HuH-7 (cell line): ENCODE measurements at places on chromosomes 1 and 21.

GRCh38 chr21:15706696-15707095 lies 23.1 kb upstream of the USP25 start:
- DNase-seq = no peak

DNA sequence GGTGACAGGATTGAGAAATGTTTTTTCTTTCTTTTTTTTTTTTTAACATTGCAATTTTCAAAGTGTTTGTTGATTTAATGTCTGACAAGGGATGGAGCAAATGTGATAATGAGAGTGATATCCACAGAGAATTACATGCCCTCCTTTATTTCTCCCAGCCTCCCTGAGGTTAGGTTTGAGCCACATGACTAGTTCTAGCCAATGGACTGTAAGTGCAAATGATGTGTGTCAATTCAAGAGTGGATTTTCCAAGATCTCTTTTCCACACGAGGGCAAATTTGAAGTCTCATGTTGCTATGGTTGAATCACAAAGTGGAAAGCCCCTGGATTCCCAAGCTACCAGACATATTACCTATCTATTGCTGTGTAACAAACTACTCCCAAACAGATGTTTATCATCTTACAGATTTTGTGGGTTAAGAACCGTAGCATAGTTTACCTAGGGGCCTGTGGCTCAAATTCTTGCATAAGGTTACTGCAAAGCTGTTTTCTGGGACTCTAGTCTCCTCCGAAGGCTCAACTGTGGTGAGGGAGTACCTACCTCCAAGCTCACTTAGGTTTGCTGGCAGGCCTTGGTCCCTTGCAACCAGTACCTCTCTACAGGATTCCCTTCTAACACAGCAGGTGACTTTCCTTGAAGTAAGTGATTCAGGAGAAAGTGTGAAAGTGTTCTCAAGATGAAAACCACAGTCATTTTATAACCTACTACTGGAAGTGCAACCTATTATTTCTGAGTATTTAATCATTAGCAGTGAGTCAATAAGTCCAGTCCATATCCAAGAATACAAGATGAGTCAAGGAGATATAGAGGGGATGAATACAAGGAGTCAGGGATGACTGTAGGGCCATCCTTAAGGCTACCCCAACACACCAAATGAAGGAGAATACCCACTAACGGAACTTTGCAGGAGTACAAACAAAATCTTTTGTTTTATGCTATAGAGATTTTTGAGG lies 533.6 kb downstream of the PTPRC start:
- no peak for DNase-seq

DNA sequence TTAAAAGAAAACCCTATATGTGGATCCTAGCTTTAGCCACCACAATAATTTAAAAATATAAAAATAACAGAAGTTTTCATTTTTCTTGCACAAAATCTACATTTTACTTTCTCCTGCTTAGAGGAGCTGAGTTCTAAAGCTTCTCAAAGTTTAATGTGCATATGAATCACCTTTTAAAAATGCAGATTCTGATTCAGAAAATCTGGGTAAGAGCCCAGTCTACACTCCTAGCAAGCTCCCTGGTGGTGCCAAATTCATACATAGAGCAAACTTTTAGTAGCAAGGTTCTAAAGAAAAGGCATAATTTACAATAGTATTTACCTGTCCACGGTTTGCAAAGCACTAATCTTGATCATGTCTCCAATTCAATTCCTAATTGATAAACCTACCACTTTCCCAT lies 19.3 kb downstream of the RSBN1 start:
- DNase-seq = no peak

DNA sequence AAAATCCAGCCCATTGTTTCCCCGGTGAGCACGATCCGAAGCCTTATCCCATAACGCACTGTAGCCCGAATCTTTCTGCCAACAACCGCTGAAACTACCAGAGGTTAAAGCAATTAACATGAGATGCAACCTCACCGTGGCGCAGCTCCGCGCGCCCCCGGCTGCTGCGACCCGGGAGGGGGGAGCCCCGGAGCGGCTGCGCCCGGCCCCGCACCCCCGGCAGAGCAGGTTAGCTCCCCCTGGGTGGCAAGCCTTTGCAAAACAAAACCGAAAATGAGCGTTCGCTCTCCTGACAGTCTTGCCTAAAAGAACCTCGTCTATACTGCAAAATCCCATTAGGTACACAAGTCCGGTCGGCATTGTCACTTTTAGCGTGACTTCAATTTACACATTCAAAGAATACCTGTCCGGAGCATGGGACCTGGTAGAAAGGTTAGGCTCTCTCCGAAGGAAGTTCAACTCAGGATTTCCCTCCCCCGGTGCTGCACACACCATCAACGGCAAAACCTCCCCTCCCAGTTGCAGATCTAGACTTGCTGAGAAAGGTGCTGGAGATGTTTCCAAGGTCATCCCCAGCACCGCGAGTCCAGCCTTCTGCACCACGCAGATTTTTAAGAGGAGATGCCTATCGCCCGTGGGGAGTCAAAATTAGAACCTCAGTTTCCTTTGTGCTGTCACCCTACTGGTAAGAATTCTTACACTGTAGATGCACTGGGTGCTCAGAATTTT lies 107.5 kb downstream of the ZNF281 start:
- DNase-seq = peak; percentile 37

DNA sequence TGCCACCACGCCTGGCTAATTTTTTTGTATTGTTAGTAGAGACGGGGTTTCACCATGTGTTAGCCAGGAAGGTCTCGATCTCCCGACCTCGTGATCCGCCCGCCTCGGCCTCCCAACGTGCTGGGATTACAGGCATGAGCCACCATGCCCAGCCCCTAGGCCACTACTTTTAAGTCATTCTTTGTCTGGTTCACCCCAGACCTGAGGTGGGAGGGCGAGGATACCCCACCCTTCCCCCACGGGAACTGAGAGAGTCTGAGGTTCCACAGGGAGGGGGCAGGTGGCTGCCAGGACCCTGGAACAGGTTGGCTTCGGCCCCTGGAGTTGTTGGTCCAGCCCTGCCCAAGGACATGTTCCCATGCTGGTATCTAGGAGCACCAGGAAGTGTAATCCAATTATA lies 7.7 kb upstream of the SDC3 start:
- no peak for DNase-seq

DNA sequence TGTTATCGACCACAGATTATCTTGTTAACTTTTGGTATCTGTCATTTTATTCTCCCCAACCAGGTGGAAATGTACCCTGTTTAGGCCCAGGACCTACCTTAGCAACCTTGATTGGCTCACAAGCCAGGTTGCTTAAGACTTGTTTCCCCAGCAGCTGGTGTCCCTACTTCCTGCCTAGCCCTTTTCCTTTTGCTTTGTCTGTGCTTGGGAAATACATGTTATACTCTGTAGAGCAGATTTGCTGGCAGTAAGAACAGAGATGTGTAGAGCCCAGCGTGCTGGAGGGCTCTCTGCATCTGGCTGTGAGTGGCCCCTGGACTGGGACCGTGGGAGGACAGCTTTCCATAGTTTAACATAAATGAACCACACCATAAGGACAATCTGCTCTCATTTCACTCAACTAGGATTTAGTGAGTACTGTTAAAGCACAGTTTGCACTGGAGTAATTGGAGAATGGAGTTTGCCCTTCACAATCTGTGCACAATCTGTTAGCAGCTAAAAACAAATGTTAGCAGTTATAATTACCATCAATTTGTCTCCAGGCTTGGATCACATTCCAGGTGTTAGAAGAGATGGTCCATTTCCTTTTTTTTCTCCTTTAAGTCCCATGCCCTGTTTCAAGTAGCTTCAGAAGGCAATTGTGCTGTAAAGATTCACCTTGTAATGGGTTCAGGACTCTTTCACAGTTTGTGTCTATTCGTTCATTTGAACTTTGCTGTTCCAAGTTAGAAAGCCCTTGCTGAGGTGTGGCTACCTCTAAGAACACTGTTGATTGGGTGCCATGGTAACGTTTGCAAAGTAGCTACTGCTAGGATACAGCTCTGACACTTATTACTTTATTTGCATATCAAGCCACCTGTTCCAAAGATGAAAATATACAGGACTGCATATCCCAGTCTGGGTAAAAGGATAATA lies at the start of gene APOBEC4:
TSS of gene APOBEC4 (minus strand) at position 770 of the 915 bp plus-strand sequence. CDS start 4,535 bp downstream, outside the sequence.
- no peak for DNase-seq
